T-helper 2 cell treated with Interferon-gamma antibody and Interleukin-4, amounts not matched to agents 5 μg/mL and 100 μg/mL, for 36 hours (primary cell): ENCODE measurements at places on chromosomes 5 and 9.

DNA sequence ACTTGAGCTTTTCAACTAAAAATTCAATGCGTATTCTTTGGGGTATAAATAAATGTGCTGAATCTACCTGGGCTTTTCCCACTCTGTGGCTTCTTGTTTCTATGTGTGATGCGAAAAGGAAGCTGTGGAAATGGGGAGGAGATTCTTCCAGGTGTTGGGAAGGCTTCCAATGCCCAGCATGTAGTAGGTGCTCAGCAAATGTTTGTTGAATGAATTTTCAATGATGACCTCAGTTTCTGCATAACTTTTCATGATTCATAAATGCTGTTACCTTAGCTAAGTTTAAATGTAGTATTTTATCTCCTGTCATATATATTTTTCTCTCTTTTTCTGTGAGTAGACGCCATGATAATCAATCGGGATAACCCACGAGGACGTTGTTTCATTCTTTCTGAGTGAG, 25.6 kb upstream of the KCNMB1 start:
- peaks cover 7% of the 10 kb centered on the region for H3K27me3 ChIP-seq
- H3K4me3 ChIP-seq: no peak overlapping the region
- H3K36me3 ChIP-seq: no peaks in the 10 kb centered on the region
- DNase-seq: no peak

GRCh38 chr5:107395632-107396350, 274.9 kb downstream of the EFNA5 start:
- H3K36me3 ChIP-seq: no peaks in the 10 kb centered on the region
- H3K4me3 ChIP-seq: no peak overlapping the region
- DNase-seq: no peak
- H3K27ac ChIP-seq: no peak overlapping the region

DNA sequence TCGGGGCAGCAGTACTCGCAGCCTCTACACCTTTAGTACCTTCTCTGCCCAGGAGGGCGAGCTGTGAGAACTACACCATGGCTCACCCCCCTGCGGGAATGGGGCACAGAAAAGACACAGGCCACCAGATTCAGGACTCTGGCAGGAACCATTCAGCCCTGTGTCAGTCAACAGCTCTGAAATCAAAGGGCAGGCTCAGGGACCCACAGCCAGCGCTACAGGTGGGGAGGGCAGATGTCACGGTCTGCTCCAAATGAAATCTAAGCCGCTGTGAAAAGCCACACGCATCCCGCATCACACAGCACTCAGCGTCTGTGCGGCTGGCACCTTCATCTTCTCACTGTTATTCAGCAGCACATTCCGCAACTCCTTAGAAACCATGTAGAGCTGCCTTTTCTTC, 27.9 kb downstream of the NSUN2 start:
- H3K4me3 ChIP-seq: no peak overlapping the region
- DNase-seq: no peak
- H3K36me3 ChIP-seq: peaks cover 79% of the 10 kb centered on the region
- H3K27me3 ChIP-seq: no peaks in the 10 kb centered on the region
- no peak overlapping the region for H3K27ac ChIP-seq

GRCh38 chr9:97500263-97500662, 1.2 kb upstream of the TMOD1 start:
- H3K27ac ChIP-seq: no peak overlapping the region
- H3K4me1 ChIP-seq: peaks cover 13% of the 10 kb centered on the region
- no peak for DNase-seq
- peaks cover 55% of the 10 kb centered on the region for H3K27me3 ChIP-seq
- peak overlapping the region; percentile 3 for H3K4me3 ChIP-seq
- H3K36me3 ChIP-seq: no peaks in the 10 kb centered on the region

- H3K27ac ChIP-seq: no peak overlapping the region
- DNase-seq: no peak
- no peaks in the 10 kb centered on the region for H3K36me3 ChIP-seq
- no peak overlapping the region for H3K4me3 ChIP-seq
- H3K27me3 ChIP-seq: peaks cover 10% of the 10 kb centered on the region
- H3K4me1 ChIP-seq: no peaks in the 10 kb centered on the region
Measured at GRCh38 chr5:54361691-54362411, 51.5 kb upstream of the ARL15 start.

DNA sequence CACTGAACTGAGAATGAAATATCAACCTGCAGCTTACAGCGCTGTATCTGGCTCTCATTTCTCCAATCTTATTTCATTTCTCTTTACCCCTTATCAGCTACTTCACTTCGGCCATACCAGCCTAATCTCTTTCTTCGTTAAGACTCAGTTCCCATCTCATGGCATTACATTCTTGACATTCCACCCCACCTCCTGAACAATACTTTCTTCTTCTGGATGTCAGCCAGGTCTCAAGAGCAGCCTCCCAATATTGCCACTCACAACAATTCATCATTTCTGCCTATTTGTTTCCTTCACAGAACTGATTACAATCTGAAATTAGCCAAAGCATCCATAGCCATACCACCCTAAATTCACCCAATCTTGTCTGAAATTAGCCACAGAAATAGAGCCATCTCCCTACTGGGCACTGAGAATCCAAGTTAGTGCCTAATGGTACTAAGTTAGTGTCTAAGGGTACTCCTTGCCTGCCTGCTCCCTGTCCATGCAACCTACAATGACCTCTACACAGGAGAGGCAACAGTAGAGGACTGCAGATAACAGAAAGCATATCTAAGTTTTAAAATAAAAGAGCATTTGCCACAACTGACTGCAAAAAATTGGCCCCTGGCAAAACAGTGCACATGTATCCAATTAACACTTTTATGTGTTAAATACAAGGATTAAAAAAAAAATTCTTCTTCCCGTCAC, 35.2 kb downstream of the SETX start:
- H3K4me1 ChIP-seq: peaks cover 23% of the 10 kb centered on the region
- no peak for DNase-seq
- H3K27me3 ChIP-seq: no peaks in the 10 kb centered on the region
- H3K4me3 ChIP-seq: no peak overlapping the region
- peaks cover 38% of the 10 kb centered on the region for H3K36me3 ChIP-seq

- H3K4me1 ChIP-seq: no peaks in the 10 kb centered on the region
- H3K27me3 ChIP-seq: no peaks in the 10 kb centered on the region
- H3K27ac ChIP-seq: no peak overlapping the region
- H3K36me3 ChIP-seq: no peaks in the 10 kb centered on the region
- no peak overlapping the region for H3K4me3 ChIP-seq
Measured at GRCh38 chr5:132358775-132359174, 10.7 kb upstream of the SLC22A5 start.

DNA sequence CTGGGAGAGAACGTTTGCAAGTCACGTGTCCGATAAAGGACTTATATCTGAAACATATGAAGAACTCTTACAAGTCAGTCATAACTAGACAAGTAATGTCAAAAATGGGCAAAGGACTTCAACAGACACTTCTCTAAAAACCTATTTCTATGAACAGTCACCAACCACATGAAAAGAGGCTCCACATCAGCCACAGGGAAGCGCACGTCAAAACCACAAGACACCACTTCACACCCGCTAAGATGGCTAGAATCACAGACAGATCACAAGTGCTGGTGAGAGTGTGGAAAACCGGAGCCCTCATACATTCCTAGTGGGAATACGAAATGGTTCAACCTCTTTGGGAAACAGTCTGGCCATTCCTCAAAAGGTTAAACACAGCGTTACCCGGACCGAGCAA, 11.5 kb upstream of the CARD9 start:
- DNase-seq: peak; percentile 54
- no peaks in the 10 kb centered on the region for H3K27me3 ChIP-seq
- H3K4me3 ChIP-seq: peak overlapping the region; percentile 68
- peaks cover 53% of the 10 kb centered on the region for H3K36me3 ChIP-seq
- peak overlapping the region; percentile 69 for H3K27ac ChIP-seq

- H3K27ac ChIP-seq: no peak overlapping the region
- peaks cover 23% of the 10 kb centered on the region for H3K27me3 ChIP-seq
- no peak for DNase-seq
- H3K4me1 ChIP-seq: no peaks in the 10 kb centered on the region
- no peak overlapping the region for H3K4me3 ChIP-seq
Measured at GRCh38 chr5:172199446-172199845, 5.5 kb downstream of the EFCAB9 start.

DNA sequence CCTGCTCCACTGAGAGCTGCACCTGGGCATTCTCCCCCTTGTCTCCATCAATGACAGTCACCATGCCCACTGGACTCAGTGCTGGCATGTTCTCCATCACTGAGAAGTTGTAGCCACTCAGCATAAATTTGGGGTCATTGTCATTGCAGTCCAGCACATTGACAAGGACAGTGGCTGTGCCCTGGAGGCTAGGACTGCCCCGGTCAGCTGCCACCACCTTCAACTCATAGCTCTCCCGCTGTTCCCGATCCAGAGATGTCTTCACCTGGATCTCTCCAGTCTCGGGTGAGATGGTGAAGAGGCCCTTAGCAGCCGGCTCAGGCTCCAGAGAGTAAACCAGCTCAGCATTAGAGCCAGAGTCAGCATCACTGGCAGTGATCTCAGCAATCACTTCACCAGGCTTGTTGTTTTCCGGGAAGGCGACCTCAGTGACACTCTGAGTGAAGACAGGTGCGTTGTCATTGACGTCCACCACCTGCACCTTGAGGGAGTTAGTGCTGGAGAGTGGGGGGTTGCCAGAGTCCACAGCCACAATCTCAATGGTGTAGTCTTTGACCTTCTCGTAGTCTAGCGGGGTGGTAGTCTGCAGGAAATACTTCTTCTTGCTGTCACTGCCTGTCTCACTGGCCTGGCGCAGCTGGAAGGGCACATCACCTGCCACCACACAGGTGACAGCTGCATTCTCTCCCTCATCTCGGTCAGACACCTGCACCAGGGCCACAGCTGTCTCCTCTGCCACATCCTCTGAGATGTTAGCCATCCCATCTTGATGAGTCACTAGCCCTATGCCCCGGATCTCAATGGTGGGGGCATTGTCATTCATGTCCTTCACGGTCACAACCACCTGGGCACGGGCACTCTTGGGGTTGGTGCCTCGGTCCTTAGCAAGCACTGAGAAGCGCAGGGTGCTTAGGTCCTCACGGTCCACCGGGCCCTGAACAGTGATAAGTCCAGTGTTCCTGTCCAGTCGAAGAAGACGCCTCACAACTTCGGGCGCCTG, 13.5 kb downstream of the PCDH1 start:
- peaks cover 23% of the 10 kb centered on the region for H3K27me3 ChIP-seq
- H3K36me3 ChIP-seq: no peaks in the 10 kb centered on the region
- H3K4me1 ChIP-seq: no peaks in the 10 kb centered on the region
- no peak overlapping the region for H3K4me3 ChIP-seq
- DNase-seq: no peak

- H3K36me3 ChIP-seq: no peaks in the 10 kb centered on the region
- H3K4me1 ChIP-seq: no peaks in the 10 kb centered on the region
- H3K4me3 ChIP-seq: no peak overlapping the region
Measured at GRCh38 chr5:51829230-51829629, 446.0 kb downstream of the ISL1 start.

- H3K27me3 ChIP-seq: peaks cover 8% of the 10 kb centered on the region
- peaks cover 24% of the 10 kb centered on the region for H3K4me1 ChIP-seq
- H3K27ac ChIP-seq: peak overlapping the region; percentile 73
- no peak overlapping the region for H3K4me3 ChIP-seq
- peak; percentile 57 for DNase-seq
- peaks cover 14% of the 10 kb centered on the region for H3K36me3 ChIP-seq
Measured at GRCh38 chr5:132751444-132751843, 4.2 kb downstream of the CCNI2 start.

DNA sequence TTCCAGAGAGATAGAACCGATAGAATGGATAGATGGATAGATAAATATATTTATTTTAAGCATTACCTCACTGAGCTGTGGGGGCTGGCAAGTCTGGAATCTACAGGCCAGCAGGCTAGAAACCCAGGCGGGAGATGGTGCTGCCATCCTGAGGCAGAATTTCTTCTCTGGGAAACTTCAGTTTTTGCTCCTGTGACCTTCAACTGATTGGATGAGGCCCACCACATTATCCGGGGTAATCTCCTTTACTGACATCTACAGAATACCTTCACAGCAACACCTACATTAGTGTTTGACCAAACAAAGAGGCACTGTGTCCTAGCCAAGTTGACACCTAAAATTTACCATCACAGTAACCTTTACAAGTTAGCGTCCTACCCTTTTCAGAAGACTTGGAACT, 29.2 kb upstream of the TENT4A start:
- peaks cover 21% of the 10 kb centered on the region for H3K27me3 ChIP-seq
- no peak overlapping the region for H3K27ac ChIP-seq

DNA sequence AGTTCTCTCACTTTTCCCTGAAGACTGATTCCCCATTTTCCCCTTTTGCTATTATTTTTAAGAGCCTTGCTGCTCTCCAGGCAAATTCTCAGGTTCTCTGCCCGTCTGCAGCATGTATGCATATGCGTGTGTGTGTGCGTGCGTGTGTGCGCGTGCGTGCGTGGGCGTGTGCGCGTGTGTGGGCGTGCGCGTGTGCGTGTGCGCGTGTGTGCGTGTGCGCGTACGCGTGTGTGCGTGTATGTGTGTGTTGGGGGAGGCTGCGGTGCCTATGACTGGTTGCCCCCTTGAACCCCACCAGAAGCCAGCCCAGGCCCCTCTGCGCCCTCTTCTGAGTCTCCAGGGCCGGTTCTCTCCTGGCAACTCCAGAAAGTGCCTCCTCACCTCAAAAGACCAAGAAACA, 987 bp upstream of the FOXI1 start:
- peaks cover 17% of the 10 kb centered on the region for H3K27me3 ChIP-seq
- no peaks in the 10 kb centered on the region for H3K4me1 ChIP-seq
- H3K27ac ChIP-seq: no peak overlapping the region
- H3K36me3 ChIP-seq: no peaks in the 10 kb centered on the region
- no peak overlapping the region for H3K4me3 ChIP-seq

DNA sequence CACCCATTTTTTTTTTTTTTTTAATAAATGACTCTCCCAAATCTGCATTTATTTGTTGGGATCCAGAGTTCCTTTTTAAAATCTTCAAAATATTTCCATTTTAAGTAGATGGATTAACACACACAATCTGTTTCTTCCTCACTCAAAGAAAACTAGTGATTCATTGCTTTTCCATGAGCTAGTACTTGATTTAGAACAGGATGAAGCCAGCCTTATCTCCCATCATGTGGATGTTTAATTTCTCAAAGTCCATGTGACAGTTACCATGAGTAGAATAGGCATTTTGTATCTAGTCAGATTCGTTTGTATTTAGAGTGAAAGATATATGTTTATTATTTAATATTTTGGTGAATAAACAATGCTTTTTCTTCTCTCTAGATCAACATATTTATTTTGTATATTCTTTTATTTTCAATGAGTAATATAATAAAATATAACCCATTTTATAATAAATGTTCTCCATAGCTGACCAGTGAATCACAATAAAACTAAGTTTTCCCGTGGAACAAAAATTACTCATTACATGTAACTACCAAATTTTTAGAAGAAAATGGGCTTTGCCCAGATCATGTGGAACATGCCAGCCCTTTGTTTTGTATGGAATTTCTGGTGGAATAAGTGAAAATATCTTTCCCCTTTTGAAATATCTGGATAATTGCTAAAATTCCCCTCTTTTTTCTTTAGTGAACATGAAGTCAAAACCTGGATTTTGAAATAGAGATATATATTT, 54.9 kb upstream of the RPS23 start:
- no peak overlapping the region for H3K27ac ChIP-seq
- H3K4me1 ChIP-seq: no peaks in the 10 kb centered on the region
- no peaks in the 10 kb centered on the region for H3K36me3 ChIP-seq
- H3K4me3 ChIP-seq: no peak overlapping the region

- no peak for DNase-seq
- no peaks in the 10 kb centered on the region for H3K4me1 ChIP-seq
Measured at GRCh38 chr9:33193818-33194217, 26.7 kb upstream of the B4GALT1 start.
